Hippocampal formation (tissue), 2 donors: ENCODE measurements at places on chromosomes 7 and 10.

GRCh38 chr7:51315393-51316261 lies 982 bp downstream of the COBL start:
- no peak for DNase-seq

DNA sequence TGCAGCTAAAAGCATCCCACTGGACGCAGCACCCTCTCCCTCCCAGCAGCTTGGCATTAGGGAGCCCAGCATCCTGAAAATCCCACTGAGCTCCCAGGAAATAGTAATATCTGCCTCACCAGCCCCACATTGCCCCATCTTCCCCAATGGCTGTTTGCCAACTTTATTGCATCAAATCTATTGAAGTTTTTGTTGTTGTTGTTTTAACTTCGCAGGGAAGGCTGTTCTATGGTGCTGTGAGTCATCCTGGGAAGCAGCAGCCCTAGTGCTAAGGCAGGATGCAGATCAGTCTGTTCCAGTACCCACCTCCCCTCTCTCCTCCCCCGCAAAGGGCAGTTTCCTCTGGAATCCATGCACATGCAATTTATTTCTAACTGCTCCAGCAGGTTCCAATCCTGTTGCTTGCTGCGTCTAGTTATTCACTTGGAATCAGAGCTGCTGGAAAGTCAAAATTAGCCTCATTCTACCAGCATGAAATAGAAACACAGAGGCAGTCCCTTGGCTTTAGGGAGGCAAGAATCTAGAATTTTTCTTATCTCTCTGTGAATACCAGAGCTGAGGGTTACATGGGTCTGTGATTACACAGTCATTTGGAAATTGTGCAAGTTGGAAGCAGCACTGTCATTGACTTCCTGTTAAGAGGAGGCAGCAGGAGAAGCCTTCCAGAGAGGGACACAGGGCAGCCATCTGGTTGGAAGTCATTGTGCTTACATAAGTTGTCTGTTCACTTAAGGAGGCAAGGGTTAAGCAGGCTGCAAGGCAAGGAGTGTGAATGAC lies 115.9 kb upstream of the CACUL1 start:
- peak; percentile 28 for DNase-seq

DNA sequence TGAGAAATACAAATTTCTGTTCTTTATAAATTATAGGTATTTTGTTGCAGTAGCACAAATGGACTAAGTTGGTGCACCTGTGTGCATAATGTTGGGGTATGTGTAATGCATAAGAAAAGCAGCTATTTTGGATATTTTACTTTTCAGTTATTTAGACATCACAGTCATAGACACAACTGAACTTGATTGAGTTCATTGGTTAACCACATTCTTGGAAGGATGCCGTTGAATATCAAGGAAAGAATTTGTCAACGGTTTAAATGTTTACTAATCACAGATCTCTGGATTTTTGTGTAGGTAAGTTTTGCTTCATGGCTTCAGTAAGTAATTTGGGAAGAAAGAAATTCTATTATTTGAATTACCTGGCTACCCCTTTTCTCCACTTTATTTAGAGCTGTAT lies 4.1 kb downstream of the OTUD1 start:
- no peak for DNase-seq

DNA sequence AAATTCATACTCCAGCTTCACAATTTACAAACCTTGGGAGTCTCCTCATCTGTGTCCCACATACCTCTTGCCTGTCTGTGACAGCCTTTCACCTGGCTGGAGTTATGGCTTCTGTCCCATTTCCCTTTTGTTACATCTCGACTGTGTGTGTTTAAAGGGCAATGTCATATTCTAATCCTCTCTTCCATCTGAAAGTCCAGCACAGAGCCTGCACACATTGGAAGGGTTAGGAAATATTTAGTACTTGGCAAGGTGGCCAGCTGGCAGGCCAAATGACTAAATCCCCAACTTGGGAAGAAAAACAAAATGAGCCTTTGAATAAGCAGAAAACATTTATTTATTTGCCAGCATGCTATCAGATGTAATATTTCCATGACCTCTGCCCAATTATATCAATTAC lies 120.1 kb upstream of the STK17A start:
- DNase-seq = no peak

- DNase-seq = no peak
These were observed 54.7 kb upstream of the LSM8 start for GRCh38 chr7:118129041-118129795.

DNA sequence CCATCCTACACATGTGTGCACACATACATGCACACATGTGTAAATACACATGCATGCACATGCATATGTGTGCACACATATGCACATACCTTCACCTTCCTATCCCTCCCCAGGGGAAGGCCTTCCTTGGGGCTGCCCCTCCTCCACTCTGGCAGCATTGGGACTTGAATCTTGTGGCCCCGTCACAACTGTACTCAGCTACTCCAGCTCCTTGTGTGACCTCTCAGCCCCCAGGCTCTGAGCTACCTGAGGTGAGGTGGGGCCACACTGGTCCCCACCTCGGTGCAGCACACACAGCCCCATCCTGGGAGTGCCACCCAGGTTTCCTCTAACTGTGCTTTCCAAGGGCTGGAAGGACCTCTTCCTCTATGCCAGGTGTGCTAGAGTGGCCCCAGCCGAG lies 116.0 kb downstream of the LHPP start:
- no peak for DNase-seq

DNA sequence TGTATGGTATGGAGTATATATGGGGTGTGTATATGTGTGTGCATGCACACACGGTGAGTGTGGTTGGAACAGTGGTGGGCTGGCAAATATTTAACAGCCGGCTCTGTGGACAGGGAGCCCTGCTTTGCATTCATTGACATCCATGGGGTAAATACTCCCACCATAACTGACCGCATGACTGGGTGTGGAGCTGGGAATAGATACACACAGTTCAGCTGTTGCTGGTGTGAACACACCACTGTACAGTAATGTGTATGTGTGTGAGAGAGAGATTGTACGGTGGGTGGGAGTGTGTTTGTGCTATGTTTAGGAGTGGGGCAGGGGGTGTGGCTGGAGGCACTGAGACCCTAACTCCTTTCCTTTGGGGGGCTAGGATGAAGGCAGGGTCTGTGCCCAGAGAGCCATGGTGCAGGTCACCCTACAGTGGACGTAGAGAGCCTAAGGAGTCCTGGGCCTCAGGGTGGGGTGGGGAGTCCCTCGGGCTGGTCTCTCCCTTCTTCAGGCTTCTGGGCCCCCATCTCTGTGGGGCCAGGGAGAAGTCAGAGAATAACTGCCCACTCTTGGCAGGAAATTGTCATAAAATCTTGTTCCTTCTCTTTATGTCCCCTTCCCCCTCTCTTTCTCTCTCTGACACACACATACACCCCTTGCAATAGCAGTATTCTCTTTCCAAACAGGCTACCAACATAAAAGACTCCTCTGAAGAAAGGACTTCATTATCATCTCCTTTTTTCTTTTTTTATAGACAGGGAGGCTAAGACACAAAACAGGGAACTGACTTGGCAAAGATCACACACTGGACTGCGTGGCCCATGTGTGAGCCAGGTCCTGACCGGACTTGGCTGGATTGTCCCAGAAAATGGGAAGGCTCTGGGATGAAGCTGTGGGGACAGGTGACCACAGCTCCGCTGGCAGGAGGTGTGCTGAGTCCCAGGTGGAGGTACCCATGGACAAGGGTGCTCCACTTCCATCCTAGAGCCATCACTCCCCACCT lies 3.2 kb downstream of the SFRP5 start:
- DNase-seq = no peak

DNA sequence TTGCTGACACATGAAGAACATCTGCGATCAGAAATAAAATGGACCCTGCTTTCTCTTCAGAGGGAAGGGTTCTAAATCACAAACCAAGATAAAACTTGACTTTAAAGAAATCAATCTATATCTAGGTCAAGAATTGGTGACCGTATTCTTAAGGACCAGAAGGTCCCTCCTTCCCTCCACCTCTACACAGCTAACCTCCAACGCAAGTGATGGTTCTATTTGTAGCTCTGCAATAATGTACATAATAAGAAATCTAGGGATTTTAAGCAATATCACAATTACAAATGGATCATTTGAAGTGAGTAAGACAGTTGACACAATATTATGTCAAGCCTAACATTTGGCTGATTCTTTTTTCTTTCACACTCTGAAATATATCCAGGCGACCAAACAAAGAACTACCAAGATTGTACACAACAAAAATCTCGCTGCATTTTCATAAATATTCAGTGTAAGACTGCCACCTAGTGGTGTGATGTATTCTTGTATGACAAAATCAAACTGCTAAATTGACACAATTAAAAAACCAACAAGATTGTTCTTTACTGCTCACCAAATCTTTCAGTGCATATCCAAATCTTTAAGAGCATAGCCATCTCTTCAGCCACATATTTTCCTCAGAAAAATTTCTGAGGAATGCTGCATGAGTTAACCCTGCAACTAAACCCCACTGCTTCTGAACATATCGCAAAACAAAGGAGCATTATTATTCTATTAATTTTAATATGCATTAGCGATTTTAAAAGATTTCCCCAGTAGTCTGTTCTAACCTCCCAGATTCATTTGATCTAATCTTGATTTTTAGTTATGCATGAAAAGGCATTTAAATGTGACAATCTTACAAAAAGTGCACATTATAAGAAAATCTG lies 44.5 kb downstream of the ICA1 start:
- DNase-seq = no peak

DNA sequence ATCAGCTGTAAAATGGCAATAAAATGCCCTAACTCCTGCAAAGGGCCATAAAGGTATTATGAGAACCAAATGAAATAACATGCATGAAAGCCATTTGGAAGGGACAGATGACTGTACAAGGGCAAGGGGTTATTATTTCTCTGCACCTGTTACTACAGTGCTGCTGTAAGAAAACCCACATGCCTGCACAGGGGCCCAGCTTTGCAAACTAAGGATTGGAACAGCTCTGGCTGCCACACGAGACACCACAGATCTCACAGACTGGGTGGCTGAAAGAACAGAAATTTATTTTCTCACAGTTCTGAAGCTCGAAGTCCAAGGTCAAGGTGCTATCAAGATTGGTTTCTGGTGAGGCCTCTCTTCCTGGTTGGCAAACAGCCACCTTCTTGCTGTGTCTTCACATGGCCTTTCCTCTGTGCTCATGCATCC lies 409.0 kb upstream of the NRP1 start:
- no peak for DNase-seq
